Neuronal stem cell (in vitro differentiated cells): ENCODE measurements at places on chromosomes 1 and 21.

DNA sequence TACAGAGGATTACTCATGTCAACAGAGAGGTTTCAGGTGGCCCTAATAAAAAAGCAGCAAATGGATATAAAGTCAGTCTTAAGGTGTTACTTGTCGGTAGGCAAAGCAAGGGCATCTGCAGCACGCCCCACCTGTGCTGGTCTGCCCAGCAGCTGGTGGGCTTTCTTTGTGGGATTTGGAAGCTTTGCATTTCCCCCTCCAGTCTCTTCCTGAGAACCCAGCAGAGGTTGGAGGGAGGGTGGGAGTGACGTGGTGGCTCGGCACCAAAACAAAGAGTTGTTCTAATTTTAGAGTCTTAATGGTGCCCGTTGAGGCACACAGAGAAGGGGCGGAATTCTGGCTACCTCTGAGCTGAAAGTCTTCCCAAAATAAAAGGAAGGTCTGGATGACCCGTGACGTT lies 4.8 kb upstream of the PCBP3 start:
- H3K36me3 ChIP-seq, result peaks cover 8% of the 10 kb centered on the region
- DNase-seq, result no peak
- peaks cover 40% of the 10 kb centered on the region for H3K27me3 ChIP-seq
- H3K27ac ChIP-seq, result no peak overlapping the region
- H3K4me3 ChIP-seq, result no peak overlapping the region

DNA sequence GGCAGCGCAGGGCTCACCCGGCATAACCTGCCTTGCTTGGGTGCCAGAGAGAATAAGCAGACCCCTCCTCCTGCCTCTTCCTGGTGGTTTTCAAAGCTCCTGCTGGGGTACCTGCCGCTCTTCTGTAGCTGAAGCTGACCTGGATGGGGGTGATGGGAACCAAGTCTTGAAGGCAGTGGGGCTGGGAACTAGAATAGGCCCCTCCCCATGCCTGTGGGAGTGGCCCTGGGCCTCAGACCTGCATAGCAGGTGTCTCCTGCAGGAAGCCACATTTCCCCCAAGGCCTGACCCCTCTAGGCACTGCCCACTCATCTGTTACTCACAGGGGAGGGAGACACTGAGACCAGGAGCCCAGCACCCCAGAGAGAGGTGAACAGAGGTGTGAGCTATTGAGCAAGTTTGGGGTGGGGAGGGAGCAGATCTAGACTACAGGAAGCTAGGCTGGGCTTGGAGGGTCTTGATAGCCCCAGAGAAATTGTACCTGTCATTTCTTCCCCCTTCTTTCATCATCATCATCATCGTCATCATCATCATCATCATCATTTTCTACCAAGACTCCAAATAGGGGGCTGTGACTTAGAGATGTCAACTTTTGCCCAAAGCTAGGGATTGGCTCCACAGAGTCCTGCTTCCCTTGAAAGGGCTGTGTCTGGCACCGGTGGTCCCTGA lies 10.1 kb downstream of the PADI1 start:
- no peak overlapping the region for H3K27ac ChIP-seq
- no peak for DNase-seq
- no peak overlapping the region for H3K4me3 ChIP-seq
- H3K4me1 ChIP-seq, result peaks cover 17% of the 10 kb centered on the region
- no peaks in the 10 kb centered on the region for H3K27me3 ChIP-seq

- no peak overlapping the region for H3K4me3 ChIP-seq
- no peaks in the 10 kb centered on the region for H3K36me3 ChIP-seq
- no peak for DNase-seq
- H3K4me1 ChIP-seq, result no peaks in the 10 kb centered on the region
These were observed 365.9 kb downstream of the COL11A1 start for GRCh38 chr1:102742426-102742825.

- H3K4me1 ChIP-seq, result no peaks in the 10 kb centered on the region
- no peaks in the 10 kb centered on the region for H3K36me3 ChIP-seq
- H3K27me3 ChIP-seq, result peaks cover 25% of the 10 kb centered on the region
- H3K27ac ChIP-seq, result no peak overlapping the region
- H3K4me3 ChIP-seq, result no peak overlapping the region
These were observed 8.8 kb downstream of the GIPC2 start for GRCh38 chr1:78054559-78054958.

GRCh38 chr1:246733704-246734103 lies 9.5 kb downstream of the SCCPDH start:
- no peak for DNase-seq
- H3K4me3 ChIP-seq, result no peak overlapping the region
- H3K36me3 ChIP-seq, result peaks cover 96% of the 10 kb centered on the region
- no peak overlapping the region for H3K27ac ChIP-seq
- H3K4me1 ChIP-seq, result no peaks in the 10 kb centered on the region

GRCh38 chr1:230877146-230877923 lies 9.0 kb upstream of the C1orf198 start:
- DNase-seq, result no peak
- H3K27ac ChIP-seq, result no peak overlapping the region
- no peak overlapping the region for H3K4me3 ChIP-seq
- no peaks in the 10 kb centered on the region for H3K27me3 ChIP-seq
- H3K4me1 ChIP-seq, result peaks cover 10% of the 10 kb centered on the region
- no peaks in the 10 kb centered on the region for H3K36me3 ChIP-seq

- no peak overlapping the region for H3K4me3 ChIP-seq
- peaks cover 62% of the 10 kb centered on the region for H3K36me3 ChIP-seq
- no peak for DNase-seq
- H3K27me3 ChIP-seq, result no peaks in the 10 kb centered on the region
- no peaks in the 10 kb centered on the region for H3K4me1 ChIP-seq
- no peak overlapping the region for H3K27ac ChIP-seq
These were observed 25.7 kb downstream of the CTH start for GRCh38 chr1:70436622-70437251.

- H3K27ac ChIP-seq, result no peak overlapping the region
- no peaks in the 10 kb centered on the region for H3K4me1 ChIP-seq
- no peaks in the 10 kb centered on the region for H3K27me3 ChIP-seq
- no peaks in the 10 kb centered on the region for H3K36me3 ChIP-seq
These were observed 24.7 kb downstream of the CYP2J2 start for GRCh38 chr1:59901770-59902388.

GRCh38 chr1:8903410-8903809 lies 24.9 kb upstream of the ENO1 start:
- peaks cover 6% of the 10 kb centered on the region for H3K4me1 ChIP-seq
- no peak overlapping the region for H3K4me3 ChIP-seq
- H3K27ac ChIP-seq, result no peak overlapping the region
- H3K27me3 ChIP-seq, result no peaks in the 10 kb centered on the region
- no peaks in the 10 kb centered on the region for H3K36me3 ChIP-seq
- no peak for DNase-seq

DNA sequence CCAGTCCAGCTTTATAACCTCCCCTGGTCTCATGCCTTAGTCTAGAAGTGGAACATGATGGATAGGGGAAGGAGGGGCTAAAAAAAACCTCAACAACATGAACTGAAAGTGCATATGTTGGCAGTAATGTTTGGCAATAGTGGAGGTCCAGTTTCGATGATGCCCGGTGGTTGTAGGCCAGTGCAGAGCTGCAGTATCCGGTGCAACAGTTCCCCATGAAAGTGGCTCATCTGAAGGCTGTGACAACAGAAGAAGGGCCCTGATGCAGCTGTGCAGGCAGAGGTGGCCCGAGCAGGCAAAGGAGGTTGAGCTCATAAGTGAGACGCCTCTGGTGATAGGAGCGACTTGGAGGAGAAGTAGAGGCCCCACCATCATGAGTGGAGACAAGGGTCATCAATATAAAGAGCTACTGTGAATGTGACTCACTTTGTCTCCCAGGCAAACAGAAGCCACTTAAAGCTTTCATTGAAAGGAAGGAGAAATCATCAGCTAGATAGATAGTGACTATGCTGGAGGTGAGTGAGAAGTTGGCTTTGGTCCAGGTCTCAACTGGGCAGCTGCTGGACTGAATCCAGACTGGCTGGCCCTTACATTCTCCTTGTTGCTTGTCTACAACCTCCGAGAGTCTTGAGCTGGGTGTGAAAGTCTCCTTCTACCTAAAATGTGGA lies 10.2 kb upstream of the CREG1 start:
- peak overlapping the region; percentile 33 for H3K4me3 ChIP-seq
- peaks cover 3% of the 10 kb centered on the region for H3K4me1 ChIP-seq

GRCh38 chr1:233582439-233582838 lies 31.5 kb upstream of the KCNK1 start:
- no peak overlapping the region for H3K27ac ChIP-seq
- no peaks in the 10 kb centered on the region for H3K27me3 ChIP-seq
- no peak for DNase-seq
- H3K4me3 ChIP-seq, result no peak overlapping the region
- no peaks in the 10 kb centered on the region for H3K4me1 ChIP-seq
- no peaks in the 10 kb centered on the region for H3K36me3 ChIP-seq

DNA sequence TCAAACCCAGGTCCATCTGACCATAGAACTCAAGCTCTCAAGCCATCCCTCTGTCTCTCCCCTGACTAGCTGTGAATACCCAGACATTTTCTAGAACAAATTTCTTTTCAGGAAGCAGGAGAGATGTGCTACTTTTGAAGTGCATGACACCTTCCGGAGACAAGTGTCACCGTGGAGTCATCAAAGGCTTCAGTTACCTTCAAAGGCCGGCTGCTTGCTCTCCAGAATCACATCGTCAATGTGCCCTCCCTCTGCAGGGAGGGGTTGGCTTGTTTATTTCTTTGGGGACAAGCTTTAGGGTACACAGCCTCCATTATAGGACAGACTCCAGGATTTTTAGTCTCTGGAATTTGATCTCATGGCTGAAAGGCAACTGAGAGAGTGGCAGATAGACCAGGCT lies 37.7 kb upstream of the IGSF21 start:
- no peak for DNase-seq
- peaks cover 6% of the 10 kb centered on the region for H3K27me3 ChIP-seq
- no peak overlapping the region for H3K4me3 ChIP-seq
- no peaks in the 10 kb centered on the region for H3K36me3 ChIP-seq
- no peak overlapping the region for H3K27ac ChIP-seq

- no peak overlapping the region for H3K27ac ChIP-seq
- H3K27me3 ChIP-seq, result no peaks in the 10 kb centered on the region
- no peaks in the 10 kb centered on the region for H3K4me1 ChIP-seq
- peaks cover 85% of the 10 kb centered on the region for H3K36me3 ChIP-seq
These were observed 108.8 kb downstream of the DYRK1A start for GRCh38 chr21:37475186-37475868.

- H3K4me1 ChIP-seq, result peaks cover 11% of the 10 kb centered on the region
- no peaks in the 10 kb centered on the region for H3K36me3 ChIP-seq
- no peak for DNase-seq
These were observed 103.9 kb downstream of the EBNA1BP2 start for GRCh38 chr1:43067977-43068751.

DNA sequence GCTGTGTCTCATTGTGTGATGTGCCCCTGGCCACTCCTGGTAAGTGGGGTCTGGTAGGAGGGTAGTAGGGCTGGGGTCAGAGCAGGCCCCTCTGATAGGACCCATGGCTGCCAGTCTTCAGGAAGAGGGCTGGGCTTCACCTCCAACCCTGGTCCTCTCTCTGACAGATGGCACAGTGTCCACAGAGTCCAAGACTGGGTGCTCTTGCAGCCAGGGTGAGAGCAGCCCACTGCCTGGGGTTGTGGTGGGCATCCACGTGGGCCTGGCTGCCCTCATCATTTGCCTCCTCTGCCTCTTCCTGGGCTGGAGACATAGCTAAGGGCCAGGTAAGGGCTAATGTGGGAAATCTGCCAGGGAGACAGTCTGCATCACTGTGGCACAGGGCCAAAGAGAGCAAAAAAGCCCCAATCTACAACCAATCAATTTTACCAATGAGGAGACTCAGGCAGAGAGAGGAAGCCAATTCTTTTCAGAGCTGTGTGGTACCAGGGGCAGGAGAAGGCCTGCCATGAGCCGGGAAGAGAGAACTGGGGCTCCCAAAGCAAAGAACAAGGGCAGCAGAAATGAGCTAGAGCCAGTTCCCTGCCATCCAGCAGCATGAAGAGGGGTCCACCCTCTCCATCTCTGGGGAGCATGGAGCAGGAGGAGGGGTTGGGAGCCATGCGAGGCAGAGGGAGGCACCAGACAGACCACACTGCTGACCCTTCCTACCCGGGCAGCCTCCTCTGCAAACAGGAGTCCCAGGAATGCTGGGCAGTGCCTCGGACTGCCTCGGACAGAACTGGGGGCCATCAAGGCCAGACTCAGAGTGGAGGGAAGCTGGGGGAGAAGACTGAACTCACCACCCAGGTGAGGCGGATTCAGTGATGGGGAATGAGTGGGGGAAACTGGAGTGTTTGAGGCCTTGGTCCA lies 26.8 kb downstream of the SLC27A3 start:
- H3K4me1 ChIP-seq, result peaks cover under 1% of the 10 kb centered on the region
- peaks cover 13% of the 10 kb centered on the region for H3K36me3 ChIP-seq
- no peak for DNase-seq

DNA sequence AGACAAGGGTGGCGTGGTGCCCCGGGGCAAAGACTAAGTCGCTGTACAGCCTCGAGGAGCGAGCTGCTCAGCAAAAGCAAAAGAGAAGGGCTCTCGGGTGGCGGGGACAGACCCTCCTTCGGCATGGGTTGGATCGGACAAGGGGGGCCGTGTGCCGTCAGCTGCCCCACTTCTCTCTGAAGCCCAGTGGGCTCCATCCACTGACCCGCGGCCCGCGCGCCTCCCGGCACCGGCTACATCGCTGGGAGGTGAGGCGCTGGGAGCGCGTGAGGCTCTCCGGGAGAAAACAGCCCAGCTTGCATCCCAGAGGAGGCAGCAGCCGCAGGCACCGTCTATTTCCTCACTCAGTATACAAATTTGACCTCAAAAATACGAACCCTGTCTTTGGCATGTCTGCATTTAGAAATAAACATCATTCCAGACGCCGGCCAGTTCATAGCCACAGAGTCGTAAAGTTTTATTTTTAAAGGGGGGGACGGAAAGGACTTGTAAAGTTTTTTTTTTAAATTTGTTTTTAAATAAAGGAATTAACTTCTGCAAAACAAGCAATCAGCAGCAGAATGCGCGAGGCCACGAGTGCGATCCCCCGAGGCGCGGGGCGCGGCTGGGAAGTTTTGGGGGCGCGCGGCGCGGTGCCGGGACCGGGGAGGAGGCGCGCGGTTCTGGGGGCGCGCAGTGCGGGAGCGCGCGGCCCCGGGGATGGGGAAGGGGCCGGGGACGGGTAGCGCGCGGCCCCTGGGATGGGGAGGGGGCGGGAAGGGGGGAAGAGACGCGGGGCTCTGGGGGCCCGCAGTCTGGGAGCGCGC lies 689 bp upstream of the GPR137B start:
- H3K36me3 ChIP-seq, result no peaks in the 10 kb centered on the region
- H3K4me3 ChIP-seq, result peak overlapping the region; percentile 77
- peaks cover 2% of the 10 kb centered on the region for H3K27me3 ChIP-seq
- peak; percentile 57 for DNase-seq

- DNase-seq, result no peak
- no peak overlapping the region for H3K27ac ChIP-seq
- peaks cover 3% of the 10 kb centered on the region for H3K27me3 ChIP-seq
These were observed 26.4 kb upstream of the EEIG2 start for GRCh38 chr1:108533351-108534083.
